Activated CD4-positive, alpha-beta T cell treated with anti-CD3 and anti-CD28 coated beads for 4 hours (primary cell): ENCODE measurements at places on chromosomes 12 and 14.

GRCh38 chr12:74988156-74988555, 221.5 kb downstream of the KCNC2 start:
- DNase-seq: no peak

GRCh38 chr12:72144553-72144952, 127.6 kb upstream of the TRHDE start:
- no peak for DNase-seq

GRCh38 chr12:131204416-131205274, 250.9 kb downstream of the ADGRD1 start:
- no peak for DNase-seq

GRCh38 chr14:35747379-35747778, 61.7 kb downstream of the RALGAPA1 start:
- no peak for DNase-seq

- DNase-seq: no peak
Measured at GRCh38 chr14:106610691-106611090, 1084.3 kb downstream of the TMEM121 start.

GRCh38 chr14:55389330-55389729, 22.3 kb downstream of the ATG14 start:
- DNase-seq: no peak

- no peak for DNase-seq
Measured at GRCh38 chr14:101241807-101242278, 319.5 kb upstream of the DIO3 start.

DNA sequence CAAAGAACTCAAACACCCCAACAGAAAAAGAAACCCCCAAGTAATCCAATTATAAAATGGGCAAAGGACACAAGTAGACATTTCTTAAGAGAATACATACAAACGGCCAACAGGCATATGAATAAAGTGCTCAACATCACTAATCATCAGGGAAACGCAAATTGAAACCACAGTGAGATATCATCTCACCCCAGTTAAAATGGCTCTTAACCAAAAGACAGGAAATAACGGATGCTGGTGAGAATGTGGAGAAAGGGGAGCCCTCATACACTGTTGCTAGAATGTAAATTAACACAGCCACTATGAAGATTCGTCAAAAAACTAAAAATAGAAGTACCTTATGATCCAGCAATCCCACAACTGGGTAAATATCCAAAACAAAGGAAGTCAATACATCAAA, 52.4 kb downstream of the CLMN start:
- DNase-seq: no peak

GRCh38 chr14:90627478-90627877, 188.8 kb downstream of the TTC7B start:
- DNase-seq: no peak

DNA sequence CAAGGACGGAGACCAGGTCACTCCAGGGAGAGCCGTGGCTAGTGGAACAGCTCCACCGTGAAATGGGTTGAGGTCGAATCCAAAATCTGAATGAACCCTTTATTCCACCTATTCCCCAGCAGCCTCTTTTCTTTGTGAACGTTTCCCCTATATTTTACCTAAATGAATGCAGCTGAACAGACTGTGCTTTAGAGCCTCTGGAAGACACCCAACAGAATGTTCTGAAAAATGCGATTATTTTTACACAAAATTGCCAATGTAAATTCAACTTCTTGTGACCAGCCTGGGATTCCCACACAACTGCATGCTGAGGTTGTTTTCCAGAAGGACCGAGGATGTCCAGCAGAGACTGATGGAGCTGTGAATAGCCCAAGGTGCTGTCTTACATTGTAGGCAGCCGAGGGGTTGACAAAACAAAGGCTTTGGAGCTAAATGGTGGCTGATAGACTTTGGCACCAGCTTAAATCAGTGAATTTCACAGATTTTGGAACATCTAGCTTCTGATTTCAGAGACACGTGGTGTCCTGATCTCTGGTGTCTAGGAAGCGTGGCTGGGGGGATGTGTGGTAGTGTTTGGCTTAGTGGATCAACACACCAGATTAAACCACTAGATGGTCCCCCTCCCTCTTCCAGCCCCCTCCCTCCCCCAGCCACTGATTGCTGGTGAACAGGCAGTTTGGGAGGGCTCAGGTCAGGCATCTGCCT, 150.4 kb downstream of the ZNF664 start:
- DNase-seq: no peak

DNA sequence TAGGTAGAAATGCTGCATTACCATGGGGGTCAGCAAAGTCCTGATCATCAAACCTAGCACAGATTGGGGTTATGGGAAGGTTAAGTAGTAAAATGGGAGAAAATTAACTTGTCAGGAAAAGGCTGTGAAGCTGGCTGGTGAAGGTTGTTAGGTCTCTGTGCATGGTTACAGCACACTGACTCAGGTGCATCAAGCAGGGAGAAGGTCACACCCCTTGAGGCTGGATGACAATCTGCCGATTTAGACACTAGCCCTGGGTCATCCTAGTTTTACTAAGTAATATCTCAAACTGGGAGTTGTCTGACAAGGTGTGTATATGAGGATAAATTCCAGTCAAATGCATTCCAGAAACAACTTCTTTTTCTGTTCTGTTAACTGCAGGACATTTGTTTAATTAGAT, 271.1 kb upstream of the LRIG3 start:
- no peak for DNase-seq

DNA sequence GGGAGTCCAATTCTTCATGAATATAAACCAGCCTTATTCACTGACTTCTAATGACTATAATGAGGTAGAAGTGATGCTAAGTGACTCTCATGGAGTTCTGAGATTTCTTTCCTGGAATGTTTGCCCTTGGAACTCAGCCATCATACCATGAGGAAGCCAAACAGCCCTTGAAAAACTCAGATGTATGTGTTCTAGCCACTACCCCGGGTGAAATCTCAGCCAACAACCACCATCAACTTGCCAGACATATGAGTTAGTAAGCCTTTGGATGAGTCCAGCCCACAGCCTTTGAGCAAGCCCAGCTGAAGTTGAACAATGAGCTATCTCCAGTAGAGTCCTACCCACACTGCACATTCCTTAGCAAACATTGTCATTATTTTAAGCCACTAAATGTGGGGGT, 149.5 kb downstream of the SLC6A15 start:
- no peak for DNase-seq

DNA sequence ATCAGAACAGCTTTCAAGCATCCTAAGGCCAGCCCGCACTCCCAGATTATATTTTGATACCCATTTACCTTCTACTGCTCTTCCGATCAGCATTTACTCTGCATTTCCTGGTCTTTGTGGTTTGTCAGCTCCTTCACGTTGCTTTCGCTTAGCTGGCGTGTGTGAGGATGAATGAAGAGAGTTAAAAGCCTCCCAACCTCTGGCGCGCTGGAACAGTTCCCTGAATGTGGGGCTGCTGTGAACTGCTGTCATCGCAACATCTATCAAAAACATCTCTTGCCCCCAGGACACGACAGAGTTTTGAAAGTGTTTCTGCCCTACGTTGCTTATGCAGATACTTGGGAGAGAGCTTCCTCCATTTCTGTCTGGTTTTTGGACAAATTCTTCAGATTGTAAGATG, 129.2 kb downstream of the KCNA5 start:
- no peak for DNase-seq
